ENCODE measurements at places on chromosomes 1 and 21.
A peak's percentile ranks its signal among the peaks of the same experiment; 100 is the strongest.

GRCh38 chr1:177119311-177119710 is 45.2 kb downstream of the ASTN1 start:
- DNase-seq: no peak

- no peak for DNase-seq
Measured at GRCh38 chr1:203672346-203672745, 45.7 kb downstream of the ATP2B4 start.

GRCh38 chr1:60516996-60517395 is 443.4 kb upstream of the C1orf87 start:
- DNase-seq: no peak

DNA sequence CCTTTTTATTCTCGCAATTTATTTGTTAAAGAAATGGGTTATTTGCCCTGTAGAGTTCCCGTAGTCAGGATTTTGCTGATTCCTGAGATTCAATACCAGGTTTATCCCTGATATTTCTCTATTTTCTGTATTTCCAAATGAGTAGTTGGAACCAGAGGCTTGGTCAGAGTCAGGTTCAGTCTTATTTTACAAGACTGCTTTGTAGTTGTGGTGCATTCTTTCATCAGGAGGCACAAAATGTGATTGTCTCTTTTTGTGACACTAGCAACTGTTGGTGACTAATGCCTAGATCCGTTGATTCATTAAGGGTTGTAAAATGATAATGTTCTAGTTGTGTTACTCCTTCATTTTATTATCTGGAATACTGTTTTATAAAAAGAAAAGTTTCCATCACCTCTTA is 95.5 kb upstream of the TPTE start:
- DNase-seq: no peak

- no peak for DNase-seq
Measured at GRCh38 chr1:26044971-26045721, 772 bp downstream of the SLC30A2 start.

DNA sequence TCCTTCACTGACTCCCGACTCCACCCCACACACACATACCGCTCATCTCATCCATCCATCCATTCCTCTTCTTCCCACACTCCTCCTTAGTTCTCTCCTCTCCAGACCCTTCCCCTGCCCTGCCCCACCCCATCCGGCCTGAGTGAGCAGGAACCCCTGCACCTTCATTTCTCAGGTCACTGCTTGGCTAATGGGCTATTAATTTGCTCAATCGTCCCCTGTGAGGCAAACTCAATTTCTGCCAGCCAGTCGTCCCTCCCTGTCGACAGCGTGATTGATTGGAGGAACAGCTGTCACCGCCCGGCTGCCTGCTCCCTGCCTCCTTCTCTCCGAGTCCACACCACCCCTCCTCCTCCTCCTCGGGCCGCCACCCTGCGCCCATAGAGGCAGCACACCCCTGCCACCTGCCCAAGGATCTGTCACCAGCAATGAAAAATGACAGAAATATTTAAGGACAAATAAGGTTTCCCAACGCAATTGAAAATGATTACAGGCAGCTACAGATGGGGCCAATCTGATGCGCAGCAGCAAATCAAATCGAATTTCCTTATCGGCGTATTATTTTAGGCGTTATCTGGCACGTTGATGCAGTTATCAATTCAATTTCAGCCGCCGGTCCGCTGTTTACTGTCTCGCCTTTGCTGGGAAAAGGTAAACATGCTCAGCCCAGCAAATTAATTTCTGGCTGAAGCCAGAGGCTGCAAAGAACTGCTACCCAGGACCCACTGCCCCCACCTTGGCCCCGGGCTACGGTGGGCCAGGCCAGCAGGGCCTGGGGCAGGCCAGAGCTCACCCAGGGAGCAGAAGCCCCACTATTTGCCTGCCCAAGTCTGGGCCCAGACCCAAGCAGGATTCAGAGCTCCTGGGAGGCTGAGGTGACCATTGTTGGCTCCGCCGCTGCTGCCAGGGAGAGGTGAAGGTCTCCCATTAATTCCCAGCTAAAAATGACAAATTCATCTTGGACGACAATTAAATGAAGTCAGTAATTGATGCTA is 71.3 kb downstream of the TMEM53 start:
- no peak for DNase-seq

DNA sequence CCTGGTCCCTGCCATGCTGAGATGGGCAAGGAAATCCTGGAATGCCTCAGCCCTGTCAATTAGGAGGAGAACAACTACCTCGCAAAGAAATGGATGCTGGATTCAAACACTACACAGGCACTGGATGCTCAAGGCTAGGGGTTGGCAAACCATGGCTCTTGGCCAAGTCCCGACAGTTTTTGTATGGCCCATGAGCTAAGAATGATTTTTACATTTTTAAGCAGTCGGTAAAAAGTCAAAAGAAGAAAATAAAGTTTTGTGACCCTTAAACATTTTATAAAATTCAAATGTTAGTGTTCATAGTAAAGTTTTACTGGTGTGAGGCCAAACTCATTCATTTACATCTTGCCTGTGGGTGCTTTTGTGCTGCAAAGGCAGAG is 6.5 kb downstream of the CDK18 start:
- no peak for DNase-seq

- DNase-seq: no peak
Measured at GRCh38 chr1:31072304-31072746, 6.8 kb upstream of the PUM1 start.

- DNase-seq: no peak
Measured at GRCh38 chr1:21024918-21025317, 151.8 kb downstream of the EIF4G3 start.

- DNase-seq: no peak
Measured at GRCh38 chr1:170316270-170316669, 170.5 kb downstream of the NTMT2 start.

DNA sequence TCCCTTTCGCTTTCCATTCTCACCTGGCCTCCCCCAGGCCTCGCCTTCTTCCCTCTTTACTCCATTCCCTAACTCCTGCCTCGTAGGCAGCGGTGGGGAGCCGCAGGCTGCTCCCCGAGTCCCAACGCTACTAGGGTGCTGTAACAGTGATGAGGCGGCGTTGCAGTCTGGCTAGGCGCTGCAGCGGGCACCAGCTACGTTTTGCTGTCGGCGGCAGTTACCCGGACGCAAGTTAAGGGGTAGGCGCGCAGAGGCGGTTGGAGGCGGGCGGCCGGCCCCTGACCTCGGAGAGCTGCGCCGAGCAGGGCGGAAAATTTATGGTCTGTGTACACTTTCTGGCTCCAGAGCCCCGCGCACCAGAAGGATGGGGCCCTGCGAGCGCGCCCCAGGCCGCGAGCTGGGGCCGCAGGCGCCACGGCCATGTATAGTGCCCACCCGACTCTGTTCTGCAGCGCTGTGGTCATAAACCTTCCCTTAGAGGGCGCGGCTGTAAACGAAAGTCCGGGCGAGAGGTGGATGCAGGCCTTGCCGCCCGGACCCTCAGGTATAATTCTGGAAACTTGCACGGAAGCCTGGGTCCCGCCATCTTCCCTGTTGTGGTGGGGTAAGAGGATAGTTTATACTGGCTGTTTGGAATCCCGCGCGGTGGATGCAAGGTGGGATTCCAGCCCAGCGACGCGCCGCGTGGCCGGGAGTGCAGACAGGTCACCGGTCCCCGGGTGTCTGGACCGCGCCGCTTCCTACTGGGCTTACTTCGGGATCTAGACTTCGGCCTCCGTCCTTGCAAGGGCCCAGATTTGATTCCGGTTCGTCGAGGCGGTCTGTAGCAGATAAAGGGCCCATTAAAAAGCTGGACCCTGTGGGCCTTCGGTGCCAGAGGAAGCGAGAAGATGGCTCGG is 15.0 kb downstream of the HLX start:
- DNase-seq: no peak

- DNase-seq: no peak
Measured at GRCh38 chr1:148373192-148373925, 109.7 kb downstream of the PPIAL4G start.

DNA sequence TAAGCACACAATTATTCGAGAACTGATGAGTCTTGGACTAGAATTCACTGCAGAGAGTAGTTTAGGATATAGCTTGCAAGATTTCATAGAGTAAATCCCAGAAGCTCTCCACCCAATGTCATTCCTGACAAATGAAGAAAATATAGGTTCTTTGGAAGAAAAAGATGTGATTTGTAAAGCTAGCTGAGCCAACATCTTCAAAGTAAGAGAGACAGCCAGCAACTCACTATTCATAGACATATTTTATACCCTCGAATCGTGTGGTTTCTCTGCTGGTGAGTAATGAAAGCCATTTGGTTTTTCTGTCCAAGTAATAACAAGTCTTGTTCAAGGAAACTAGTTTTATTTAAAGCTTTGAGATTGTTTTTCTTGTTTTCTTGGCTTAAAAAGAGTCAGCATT is 165.7 kb upstream of the SYT6 start:
- DNase-seq: no peak

- DNase-seq: no peak
Measured at GRCh38 chr1:229781453-229781852, 155.4 kb downstream of the URB2 start.

- no peak for DNase-seq
Measured at GRCh38 chr1:28578696-28579218, 13.3 kb upstream of the RAB42 start.

DNA sequence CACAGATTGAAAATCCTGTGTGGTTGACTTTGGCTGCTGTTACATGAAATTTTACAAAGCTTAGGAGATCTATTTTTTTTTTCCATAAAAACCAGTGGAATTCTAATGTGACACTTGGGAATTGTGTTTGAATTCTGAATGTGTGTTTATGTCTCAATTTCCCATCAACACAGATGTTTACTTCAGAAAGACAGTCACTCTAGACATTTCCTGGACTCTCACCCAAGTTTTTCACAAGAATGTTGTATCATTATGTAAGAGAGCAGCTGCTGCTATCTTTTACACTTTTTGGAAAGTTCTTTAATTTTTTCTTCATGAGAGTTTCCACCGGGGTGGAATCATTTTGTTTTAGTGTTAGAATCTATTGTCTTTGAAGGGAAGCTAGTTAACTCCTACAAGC is 210.1 kb downstream of the GIPC2 start:
- DNase-seq: no peak

GRCh38 chr1:211738691-211739301 is 63.4 kb upstream of the NEK2 start:
- DNase-seq: peak; percentile 13

DNA sequence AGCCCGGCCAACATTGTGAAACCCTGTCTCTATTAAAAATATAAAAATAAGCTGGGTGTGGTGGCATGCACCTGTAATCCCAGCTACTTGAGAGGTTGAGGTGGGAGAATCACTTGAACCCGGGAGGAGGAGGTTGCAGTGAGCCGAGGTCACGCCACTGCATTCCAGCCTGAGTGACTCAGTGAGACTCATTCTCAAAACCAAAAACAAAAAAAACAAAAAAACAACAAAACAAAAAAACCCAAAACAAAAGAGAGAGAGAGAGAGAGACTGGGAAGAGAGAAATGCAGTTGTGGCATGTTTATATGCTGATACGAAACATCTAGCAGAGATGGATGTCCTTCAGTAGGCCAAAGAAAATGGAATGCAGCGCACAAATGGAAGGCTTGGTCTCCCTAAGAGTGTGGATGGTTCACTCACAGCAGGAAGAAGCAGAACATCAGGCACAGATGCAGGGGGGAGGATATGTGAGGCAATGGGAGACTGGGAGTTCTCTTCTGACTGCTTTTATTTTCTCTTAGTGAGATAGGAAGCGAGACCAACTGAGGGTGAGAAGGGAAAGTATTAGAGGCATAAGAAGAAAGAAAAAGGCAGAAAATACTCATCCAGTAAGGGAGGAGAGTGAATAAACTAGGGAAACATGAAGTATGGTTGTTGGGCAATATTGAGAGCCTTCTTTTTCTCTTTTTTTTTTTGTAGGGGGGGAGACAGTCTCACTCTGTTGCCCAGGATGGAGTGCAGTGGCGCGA is 16.0 kb downstream of the THEM4 start:
- DNase-seq: no peak

GRCh38 chr1:230735447-230735846 is 11.7 kb upstream of the CAPN9 start:
- DNase-seq: no peak

DNA sequence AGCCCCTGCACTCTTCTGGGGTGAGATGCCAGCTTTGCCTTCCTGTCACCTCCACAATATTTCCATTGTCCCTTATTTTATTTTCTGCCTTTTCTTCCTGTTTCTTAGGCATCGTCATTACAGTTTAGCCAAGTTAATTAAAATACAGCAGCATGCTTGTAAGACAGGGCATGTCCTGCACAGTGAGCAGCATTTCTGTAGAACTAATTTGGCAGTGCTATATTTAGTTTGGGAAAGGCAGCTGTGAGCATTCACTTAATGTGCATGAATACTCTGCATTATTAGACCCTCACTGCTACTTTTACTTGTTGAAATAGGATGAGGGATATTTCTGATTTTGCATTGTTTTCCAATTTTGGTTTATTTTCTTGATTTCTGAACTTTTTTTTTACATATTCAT is 133.3 kb downstream of the KCNK2 start:
- DNase-seq: no peak

DNA sequence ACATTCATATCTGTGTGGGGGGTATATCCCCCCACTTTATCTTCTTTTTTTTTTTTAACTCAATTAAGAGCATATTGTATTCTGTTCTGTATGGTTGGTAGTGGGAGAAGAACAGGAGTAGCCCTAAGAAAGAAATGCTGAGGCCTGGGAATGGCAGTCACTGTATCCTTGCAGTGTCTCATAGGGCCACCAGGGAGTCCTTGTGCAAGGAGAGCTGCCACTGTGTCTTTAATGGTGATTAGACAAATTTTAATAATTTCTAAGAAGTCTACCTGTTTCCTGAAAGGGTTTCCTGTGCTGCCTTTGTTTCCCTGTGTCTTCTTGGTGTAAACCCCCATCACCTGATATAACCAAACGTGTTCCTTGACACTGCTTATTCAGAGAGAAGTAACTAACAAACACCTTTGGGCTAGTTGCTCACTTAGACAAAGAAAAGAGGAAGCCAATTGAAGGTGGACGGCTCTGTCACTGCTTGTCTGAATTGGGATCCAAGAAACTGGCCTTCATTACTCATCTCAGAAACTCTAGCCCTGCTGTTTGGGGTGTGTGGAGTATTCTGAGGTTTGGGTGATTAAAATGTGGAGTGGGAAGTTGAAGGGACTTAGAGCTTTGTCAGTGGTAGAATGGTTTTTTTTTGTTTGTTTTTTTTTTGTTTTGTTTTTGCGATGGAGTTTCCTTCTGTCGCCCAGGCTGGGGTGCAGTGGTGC is 15.2 kb downstream of the GIPC2 start:
- DNase-seq: no peak

- peak; percentile 59 for DNase-seq
Measured at GRCh38 chr1:150621497-150622302, 7.7 kb downstream of the ENSA start.

GRCh38 chr1:117627546-117628130 is 21.8 kb downstream of the TENT5C start:
- DNase-seq: no peak

DNA sequence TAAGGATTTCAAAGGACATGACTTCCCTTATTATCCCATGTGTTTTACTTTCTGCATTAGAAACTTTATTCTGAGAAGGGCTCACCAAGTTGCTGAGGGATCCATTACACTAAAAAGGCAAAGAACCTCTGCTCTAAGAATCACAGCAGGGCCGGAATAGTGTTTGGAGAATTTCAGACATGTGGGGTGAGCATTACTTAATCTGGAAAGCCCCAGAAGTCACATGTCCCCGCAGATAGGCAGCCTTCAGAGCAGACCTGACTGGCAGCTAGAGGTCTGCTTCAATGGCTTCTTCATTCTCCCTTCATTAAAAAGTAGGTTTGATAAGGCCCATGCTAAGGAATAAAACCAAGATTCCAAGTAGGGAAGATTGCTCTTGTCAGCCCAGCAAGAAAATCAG is 52.6 kb upstream of the RBM15 start:
- no peak for DNase-seq
